ENCODE measurements at places on chromosomes 16 and 17.

- DNase-seq, result no peak
These were observed 36.5 kb downstream of the IRF8 start for GRCh38 chr16:85935391-85935973.

- no peak for DNase-seq
These were observed 10.0 kb upstream of the ACSM1 start for GRCh38 chr16:20707461-20707860.

DNA sequence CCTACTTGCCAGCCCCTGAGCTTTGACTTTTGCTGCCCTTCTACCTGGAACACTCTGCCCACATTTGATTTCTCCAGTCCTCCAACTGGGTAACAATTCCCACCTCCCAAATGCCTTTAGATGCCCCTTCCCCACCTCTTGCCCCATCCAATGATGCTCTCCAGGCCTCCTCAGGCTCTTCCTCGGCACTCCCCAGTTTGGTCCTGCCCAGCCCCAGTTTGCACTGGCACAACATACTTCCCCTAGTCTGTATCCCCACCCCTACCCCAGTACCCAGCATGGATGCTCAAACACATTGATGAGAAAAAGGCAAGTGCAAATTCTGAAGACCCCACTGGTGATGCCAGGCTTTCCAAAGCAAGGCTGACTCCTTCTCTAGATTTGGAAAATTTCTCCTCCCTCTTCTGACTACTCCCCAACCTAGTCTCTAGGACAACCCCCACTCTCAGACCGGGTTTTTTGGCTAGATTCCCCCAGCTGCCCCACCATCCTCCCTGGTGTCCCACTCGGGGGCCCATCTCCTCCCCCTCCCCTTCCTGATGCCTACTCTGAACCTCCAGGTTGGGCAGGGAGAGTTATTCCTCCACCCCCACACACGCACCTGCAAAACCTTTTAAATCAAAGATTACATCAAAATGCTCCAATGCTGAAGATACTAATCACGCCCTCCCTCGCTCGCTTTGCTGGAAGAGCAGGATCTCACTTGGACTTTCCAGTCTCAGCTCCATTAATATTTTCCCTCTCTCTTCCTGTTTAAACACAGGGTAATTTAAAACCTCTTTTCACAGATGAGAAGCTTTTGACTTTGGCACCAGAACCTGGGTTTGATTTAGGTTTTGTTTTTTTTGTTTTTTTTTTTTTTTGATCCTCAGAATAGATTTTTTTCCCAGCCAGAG is 94.9 kb downstream of the TMEM132E start:
- DNase-seq, result no peak

DNA sequence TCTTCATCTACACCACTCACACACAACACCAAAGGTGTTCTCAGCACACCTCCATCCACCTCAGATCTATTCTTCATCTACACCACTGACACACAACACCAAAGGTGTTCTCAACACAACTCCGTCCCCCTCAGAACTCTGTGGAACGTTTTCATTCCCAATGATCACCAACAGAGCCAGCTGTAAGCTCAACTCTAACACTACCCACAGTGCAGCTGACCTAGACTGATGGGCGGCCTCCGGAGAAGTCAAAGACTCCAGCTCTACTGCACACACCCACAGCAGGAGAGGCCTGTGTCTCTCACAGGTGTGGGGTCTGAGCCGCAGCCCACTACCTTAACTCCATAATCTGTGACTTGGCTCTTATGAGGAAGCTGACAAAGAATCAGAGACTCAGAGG is 50.7 kb downstream of the ANKRD11 start:
- no peak for DNase-seq

GRCh38 chr17:83153681-83154310 is 74.4 kb downstream of the METRNL start:
- no peak for DNase-seq

GRCh38 chr16:75087375-75087979 is 29.1 kb downstream of the LDHD start:
- DNase-seq, result peak; percentile 71

- DNase-seq, result no peak
These were observed 434.8 kb downstream of the SLC39A11 start for GRCh38 chr17:72657467-72658317.

DNA sequence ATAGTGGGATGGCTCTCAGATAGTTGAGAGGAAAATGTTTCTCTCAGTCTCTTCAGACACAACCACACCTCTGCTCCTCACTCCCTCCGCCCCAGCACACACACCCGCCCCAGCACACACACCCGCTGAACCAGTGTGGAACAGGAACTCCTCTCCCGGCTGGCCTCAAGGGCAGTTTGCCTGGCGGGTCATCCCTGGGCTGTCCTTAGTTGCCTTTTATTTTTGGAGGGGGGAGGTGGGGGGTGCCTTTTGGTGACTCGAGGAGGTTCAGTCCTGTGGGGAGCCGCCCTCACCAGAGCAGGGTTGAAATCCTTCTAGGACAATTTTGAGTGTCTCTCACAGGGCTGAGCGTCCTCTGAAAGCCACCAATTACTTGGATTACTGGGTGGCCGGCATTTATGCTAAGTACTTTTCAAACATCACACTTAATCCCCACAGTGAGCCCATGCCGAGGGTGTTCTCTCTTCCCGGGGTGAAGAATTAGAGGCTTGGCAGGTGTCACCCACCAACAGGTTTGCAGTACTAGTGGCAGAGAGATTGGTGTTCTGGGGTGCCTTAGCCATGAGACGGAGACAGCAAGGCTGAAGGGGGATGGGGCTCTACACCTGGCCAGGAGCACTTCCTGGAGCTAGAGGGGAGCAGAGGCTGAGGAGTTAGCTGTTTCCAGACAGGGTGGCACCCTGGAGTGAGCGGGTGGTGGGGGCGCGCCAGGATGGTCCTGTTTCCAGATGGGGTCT is 2.8 kb downstream of the RASD1 start:
- DNase-seq, result no peak

DNA sequence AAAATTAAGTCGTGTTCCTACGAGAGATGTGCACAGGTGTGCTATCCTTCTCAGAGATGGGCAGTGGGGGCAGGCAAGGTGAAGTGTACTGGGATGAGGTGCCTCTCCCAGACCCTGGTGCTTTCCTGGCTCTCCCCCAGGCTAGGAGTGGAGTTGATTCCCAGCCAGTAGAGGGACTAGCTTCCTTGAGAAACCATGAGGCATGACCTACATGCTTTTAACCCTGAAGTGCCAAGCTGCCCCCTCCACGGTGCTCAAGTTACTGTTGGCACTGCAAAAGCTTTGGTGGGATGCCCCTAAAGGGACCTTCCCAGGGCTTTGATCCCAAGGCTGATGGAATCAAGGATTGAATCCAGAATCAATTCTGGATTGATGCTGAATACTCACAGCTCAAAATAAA is 47.0 kb upstream of the SREBF1 start:
- DNase-seq, result no peak

- DNase-seq, result no peak
These were observed 1.2 kb downstream of the RASD1 start for GRCh38 chr17:17494870-17495535.

DNA sequence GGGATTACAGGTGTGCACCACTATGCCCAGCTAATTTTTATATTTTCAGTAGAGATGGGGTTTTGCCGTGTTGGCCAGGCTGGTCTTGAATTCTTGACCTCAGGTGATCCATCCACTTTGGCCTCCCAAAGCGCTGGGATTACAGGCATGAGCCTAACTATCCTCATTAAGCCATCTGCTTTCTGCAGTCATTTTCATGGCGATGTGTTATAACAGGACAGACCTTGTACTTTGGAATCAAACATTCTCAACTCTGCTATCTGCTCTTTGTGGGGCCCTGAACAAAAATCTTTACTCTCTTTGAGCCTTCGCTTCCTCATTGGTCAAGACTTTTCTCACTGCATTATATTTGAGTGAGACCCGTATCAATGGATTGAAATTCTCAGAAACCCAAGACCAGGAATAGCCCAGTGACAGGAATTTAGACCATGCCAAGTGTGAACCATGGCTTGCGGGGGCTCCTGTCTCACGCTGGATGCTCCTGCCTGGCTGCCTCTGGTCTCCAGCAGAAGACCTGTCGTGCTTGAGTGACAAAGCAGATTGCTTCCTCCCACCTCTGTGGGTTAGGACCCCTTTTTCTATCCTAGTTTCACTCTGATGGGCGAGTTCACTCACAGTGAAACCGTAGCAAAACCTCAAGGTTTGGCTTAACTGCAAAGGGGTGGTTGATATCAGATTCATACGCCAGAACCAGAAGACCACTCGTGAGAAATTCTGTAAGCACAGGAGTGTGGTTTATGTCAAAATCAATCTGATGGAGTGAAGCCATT is 519.1 kb downstream of the MAF start:
- no peak for DNase-seq

DNA sequence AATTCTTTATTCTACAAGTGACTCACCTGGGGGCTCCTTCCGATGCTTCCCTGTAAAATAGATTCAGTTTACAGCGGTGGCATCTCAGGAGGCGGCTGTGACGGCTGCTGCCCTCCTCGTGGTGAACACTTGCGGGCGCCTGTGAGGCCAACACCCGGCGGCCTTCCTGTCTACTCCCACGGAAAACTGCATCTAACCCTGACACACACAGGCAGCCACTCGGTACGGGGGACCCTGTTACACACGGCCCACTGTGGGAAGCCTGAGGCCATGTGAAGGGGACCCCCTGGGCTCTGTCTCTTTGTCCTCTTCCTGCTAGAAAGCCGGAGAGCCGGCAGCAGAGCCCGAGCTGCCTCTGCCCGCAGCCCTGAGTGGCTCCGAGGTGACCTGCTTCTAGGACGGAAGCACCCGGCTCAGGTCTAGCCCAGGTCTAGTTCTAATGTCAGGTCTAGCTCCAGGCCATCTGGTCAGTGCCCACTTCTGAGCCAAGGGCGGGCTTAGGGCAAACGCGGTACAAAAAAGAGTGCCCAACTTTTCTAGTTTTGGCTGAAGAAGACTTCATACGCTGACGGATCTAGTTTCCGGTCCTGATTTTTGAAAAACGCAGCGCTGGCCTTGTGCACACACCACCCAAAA is 159.4 kb downstream of the ENGASE start:
- DNase-seq, result no peak

GRCh38 chr16:346587-346986 is 5.9 kb downstream of the AXIN1 start:
- no peak for DNase-seq

GRCh38 chr16:31253642-31254045 is 6.1 kb upstream of the ITGAM start:
- DNase-seq, result peak; percentile 27

GRCh38 chr17:83182620-83183101 is 103.3 kb downstream of the METRNL start:
- no peak for DNase-seq

- DNase-seq, result no peak
These were observed 35.3 kb upstream of the HELZ start for GRCh38 chr17:67280279-67280678.

DNA sequence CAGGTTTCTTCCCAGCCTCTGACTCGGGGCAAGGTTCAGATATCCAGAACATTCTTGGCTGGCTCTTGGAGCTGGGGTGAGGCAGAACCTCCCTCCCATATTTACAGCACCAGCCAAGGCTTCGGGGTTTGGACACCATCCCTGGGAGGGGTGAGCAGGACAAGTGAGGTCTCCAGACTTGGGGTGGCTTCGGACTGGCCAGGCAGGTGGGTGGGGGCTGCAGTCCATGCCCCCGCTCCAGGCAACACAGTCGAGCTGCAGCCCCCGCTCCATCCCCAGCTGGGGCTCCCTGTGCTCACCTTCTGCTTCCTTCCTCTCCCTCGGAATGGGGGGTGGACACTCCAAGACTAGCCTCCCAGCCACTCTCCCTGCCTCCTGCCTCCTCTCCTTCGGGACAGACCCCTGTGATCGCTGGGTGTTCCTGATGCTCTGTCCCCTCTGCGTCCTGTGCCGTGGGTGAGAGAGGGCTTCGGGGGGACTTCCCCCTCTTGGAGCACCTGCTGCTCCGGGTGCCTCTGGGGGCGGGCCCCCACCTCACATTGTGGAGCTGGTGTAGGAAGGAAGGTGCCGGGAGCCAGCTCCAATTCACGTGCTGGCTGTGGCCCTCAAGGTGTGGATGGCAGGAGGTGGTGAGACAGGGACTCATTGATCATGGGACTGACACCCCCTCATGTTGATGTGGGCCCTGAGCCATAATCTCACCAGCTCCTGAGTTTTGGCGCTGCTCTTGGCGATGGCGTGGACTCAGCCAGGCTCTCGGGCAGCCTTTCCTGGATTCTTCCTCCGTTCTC is 189.2 kb downstream of the SEC14L1 start:
- no peak for DNase-seq

GRCh38 chr17:56708220-56708558 is 114.7 kb downstream of the NOG start:
- no peak for DNase-seq

- no peak for DNase-seq
These were observed 13.3 kb downstream of the TVP23A start for GRCh38 chr16:10805334-10805733.

GRCh38 chr17:65559804-65560627 is 1.4 kb downstream of the AXIN2 start:
- no peak for DNase-seq

GRCh38 chr16:67731071-67731752 is 12.1 kb upstream of the GFOD2 start:
- no peak for DNase-seq

DNA sequence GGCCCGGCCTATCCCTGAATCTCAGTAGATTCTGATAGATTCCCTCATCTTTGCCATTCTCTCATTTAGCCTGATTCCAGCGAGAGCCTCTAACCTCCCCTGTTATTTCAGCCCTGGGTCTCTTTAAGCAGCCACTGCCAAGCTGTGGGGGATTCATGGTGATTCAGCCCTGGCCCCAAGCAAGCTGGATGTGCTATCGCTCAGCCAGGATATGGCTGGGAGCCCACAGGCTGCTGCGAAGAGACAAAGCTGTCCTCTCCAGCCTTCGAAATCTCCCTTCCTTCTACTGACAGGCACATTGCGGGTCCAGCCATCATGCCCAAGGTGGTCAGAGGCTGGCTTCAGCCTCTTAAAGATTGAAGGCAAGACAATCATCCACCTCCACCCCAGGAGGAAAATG is 394.1 kb downstream of the SOX9 start:
- DNase-seq, result no peak

- no peak for DNase-seq
These were observed 113.3 kb downstream of the UTP18 start for GRCh38 chr17:51373489-51374152.

DNA sequence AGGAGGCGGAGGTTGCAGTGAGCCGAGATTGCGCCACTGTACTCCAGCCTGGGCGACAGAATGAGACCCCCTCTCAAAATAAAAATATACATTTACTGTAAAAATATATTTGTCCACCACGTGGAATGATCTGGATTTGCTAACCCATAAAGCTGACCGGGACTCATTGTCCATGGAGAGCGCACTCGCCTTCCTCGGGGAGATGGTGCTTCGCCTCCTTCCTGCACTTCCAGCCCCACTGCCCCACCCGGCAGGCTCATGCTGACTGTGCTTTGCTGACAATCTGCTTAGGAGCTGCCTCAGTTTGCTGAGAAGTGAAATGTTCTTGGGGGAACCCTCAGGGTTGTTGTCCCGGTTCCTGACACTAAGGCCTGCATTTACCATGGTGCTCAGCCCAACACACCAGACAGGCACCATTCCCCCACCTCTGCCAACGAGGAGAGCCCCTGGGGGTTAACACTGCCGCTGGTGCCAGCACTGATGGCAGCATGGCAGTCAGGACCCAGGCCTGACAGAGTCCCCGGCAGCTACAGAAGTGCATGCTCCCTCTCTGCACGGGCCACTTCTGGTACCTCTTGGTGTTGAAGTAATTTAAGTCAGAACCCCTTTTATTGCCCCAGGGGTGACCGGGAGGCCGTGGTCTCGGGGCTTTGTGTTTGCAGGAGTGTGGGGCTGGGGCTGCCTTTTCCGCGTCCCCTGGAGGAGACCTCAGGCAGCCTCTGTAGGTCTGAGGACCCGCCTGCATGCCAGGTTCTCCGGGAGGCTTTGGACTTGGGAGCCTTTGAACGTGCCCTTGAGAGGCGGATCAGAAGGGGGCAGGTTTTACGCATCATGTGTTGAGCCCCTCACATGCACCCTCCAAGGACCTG is 2.5 kb downstream of the NUBP2 start:
- no peak for DNase-seq

All from CMK (cell line).